ENCODE measurements at places on chromosomes 13 and 19.

GRCh38 chr19:3343619-3344502, 22.5 kb upstream of the NFIC start:
- no peak for DNase-seq

GRCh38 chr19:38545596-38545995, 72.2 kb downstream of the MAP4K1 start:
- DNase-seq: no peak

GRCh38 chr19:16135430-16136127, 7.9 kb upstream of the HSH2D start:
- no peak for DNase-seq

GRCh38 chr19:55672418-55672817, 2.6 kb upstream of the EPN1 start:
- DNase-seq: no peak

- no peak for DNase-seq
Measured at GRCh38 chr19:51207747-51208146, 17.1 kb upstream of the CD33 start.

DNA sequence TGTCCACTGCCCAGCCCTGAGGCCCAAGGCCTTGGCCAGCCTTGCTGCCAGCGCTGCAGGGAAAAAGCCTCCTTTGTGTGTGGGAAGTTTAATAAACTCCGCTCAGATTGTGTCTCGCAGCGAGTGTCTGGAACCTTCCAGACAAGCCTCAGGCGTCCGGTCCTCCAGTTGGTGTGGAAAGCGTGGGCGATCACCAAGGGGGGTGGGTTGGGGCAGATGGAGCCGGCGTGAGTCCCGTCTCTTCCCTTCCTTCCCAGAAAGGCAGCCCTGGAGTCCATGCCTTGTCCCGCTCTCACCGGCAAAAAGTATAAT, 4.6 kb downstream of the STK11 start:
- no peak for DNase-seq

DNA sequence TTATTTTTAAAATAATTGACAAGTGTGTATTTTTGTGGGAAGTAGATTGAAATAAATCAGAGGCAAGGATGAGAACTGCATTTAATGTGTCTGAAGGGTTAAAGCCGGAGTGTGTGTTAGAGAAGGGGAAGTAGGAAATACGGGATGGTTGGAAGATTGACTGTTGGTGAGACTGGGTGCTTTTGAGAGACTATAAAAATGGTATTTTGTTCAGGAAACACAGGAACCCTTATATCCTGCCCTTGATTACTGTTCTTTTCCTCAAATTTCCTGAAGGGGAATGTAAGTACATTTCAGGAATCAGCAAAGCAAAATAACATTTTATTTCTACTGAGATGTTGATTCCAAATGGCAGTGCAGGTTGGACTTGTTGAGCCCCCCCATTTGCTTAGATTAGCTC, 15.1 kb downstream of the IFT88 start:
- DNase-seq: no peak

All from cerebellar nuclear complex (tissue), 1 donor.